ENCODE measurements at places on chromosomes 5 and 9. TPM values are rescaled to one million over a fixed set of nuclear protein-coding genes. Genes with fewer than 3 reads are reported as not detected.

DNA sequence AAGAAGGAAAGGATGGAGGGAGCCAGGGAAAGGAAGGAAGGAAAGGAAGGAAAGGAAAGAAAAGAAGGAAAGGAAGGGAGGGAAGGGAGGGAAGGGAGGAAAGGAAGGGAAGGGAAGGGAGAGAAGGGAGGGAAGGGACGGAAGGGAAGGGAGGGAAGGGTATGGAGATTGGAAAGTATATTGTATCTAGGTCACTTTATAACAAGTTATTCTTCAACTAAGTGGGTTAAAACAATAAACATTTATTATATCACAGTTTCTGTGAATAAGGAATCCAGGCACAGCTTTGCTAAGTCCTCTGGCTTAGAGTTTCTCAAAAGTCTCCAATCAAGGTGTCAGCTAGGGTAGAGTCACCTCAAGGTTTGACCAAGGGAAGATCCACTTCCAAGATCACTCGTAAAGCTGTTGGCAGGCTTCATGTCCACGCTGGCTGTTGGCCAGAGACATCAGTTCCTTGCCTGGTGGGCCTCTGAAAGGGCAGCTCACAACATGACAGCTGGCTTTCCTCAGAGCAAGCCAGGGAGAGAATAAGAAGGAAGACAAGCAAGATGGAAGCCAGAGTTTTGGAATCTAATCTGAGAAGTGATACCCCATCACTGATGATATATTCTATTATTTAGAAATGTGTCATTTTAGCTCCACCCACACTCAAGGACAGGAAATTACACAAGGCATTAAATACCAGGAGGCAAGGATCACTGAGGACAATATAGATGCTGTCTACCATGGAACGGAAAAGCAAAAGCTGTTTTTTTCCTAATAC, 105.1 kb downstream of the DEPDC1B start:
- no peak overlapping the region for H3K4me3 ChIP-seq
- no peak overlapping the region for H3K27ac ChIP-seq
- peaks cover 3% of the 10 kb centered on the region for H3K36me3 ChIP-seq
- DNase-seq: no peak

WNT8A gene
- total RNA-seq: 0.05 TPM

SLC28A3 gene
- total RNA-seq: 1.3 TPM

PCDHGA2 gene
- 0.19 TPM for total RNA-seq

RNF183 gene
- 0.24 TPM for total RNA-seq

DNA sequence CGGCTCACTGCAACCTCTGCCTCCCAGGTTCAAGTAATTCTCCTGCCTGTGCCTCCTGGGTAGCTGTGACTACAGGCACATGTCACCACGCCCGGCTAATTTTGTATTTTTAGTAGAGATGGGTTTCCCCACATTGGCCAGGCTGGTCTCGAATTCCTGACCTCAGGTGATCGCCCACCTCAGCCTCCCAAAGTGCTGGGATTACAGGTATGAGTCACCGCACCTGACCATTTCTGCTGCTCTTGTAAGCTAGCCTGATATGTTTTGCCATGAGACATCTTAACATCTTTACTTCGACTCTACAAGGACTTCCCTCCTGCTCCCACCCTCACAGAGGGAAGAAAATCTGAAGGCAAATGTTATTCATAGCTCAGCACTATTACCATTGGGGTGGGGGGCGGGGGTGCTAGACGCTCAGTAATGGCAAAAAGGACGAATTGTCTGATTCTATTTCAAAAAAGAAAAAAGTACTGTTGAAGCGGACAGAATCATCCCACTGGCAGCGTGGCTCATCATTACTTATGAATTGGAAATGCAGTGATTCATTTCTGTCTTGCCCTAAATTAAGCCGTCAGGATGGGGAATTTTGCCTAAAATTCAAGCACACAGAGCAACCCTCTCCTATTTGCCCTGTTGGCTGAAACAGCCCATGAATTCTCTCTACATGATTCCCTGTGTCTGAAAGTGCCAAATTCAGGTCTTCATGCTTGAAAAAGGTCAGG, 46.4 kb upstream of the WWC1 start:
- H3K27ac ChIP-seq: no peak overlapping the region
- H3K36me3 ChIP-seq: no peaks in the 10 kb centered on the region
- no peak overlapping the region for H3K4me3 ChIP-seq
- DNase-seq: no peak

DNA sequence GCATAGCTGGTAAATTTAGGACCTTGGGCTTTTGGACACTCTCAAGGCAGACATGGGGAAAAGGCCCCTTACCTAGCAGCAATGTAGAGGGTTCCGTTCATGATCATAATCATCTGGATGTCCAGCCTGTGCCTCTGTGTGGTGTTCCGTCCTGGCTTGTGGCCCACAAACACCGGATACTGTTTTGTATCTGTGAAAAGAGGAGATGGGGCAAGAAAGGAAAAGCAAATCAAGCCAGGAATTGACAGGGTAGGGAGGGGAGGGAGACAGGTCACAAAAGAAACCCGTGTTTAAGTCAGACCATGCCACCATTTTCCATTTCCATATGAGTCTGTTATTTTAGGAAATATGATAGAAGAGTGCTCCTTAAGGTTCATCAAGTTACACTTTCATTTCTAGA, 72.5 kb downstream of the SEMA6A start:
- H3K36me3 ChIP-seq: no peaks in the 10 kb centered on the region
- no peaks in the 10 kb centered on the region for H3K27me3 ChIP-seq
- DNase-seq: no peak
- no peak overlapping the region for H3K27ac ChIP-seq

KLF9 gene
- 1.3 TPM for total RNA-seq
